ENCODE measurements at places on chromosomes 3 and 15. TPM values are rescaled to one million over a fixed set of nuclear protein-coding genes. Genes with fewer than 3 reads are reported as not detected.

Gene TMIE
- total RNA-seq = 0.23 TPM

Gene PGBD4
- total RNA-seq = 1.8 TPM

Gene ATP8B4
- 4.5 TPM for total RNA-seq

DNA sequence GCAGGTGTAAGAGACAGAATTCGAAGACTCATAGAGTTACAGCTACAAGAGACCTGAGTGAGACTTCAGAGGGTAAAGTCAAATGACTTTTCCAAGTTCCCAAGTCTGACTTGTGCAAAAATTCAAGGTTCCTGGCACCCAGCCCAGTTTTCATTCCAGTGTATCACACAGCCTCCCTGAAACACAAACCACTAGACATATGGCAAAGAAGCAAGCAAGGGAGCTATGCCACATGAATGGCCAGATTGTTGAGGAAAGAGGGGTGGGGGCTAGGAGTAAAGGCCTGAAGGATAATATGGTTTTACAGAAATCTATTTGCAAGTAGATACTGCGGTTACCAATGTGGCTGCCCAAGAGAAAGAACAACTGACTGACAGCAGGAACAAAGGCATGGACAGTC lies 301.2 kb downstream of the MECOM start:
- H3K27ac ChIP-seq = no peak overlapping the region
- no peak for DNase-seq
- H3K4me3 ChIP-seq = no peak overlapping the region

- no peak for DNase-seq
- H3K27ac ChIP-seq = no peak overlapping the region
- H3K4me1 ChIP-seq = peaks cover 7% of the 10 kb centered on the region
- no peak overlapping the region for H3K4me3 ChIP-seq
- no peaks in the 10 kb centered on the region for H3K36me3 ChIP-seq
These were observed 272.2 kb upstream of the NR2F2 start for GRCh38 chr15:96058103-96058851.

- no peak overlapping the region for H3K27ac ChIP-seq
- no peaks in the 10 kb centered on the region for H3K36me3 ChIP-seq
- H3K4me3 ChIP-seq = no peak overlapping the region
- H3K27me3 ChIP-seq = no peaks in the 10 kb centered on the region
- no peaks in the 10 kb centered on the region for H3K4me1 ChIP-seq
- DNase-seq = no peak
These were observed 24.0 kb upstream of the FRMD5 start for GRCh38 chr15:44219073-44219472.

DNA sequence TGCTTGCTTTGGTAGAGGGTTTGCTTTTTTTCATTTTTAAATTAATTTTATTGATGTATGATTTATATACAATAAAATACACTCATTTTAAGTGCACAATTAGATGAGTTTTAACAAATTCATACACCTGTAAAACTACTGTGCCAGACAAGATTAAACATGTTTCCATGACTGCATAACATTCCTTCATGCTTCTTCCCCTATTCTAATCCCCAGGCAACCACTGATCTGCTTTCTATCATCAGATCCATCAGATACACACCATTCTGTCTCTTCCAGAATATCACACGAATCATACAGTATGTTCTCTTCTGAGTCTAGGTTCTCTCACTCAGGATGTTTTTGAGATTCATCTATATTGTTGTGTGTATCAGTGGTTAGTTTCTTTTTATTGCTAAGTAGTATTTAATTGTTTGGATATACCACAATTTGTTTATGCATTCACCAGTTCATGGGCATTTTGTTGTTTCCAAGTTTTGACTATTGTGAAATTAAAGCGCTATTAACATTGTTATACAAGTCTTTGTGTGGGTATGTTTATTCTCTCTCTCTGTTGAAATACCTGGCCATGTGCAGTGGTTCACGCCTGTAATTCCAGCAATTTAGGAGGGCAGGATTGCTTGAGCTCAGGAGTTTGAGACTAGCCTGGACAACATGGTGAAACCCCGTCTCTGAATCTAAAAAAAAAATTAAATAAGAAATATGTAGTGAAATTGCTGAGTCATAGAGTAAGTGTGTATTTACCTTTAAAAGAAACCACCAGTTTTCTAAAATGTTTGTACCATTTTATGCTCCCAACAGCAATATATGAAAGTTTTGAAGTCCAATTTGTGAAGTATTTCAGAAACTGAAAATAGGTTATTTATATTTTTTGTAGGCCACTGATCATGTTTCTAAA lies 7.0 kb upstream of the TFG start:
- no peaks in the 10 kb centered on the region for H3K27me3 ChIP-seq
- no peaks in the 10 kb centered on the region for H3K36me3 ChIP-seq
- H3K27ac ChIP-seq = no peak overlapping the region
- H3K4me1 ChIP-seq = no peaks in the 10 kb centered on the region

Gene UROC1
- not detected for total RNA-seq

DNA sequence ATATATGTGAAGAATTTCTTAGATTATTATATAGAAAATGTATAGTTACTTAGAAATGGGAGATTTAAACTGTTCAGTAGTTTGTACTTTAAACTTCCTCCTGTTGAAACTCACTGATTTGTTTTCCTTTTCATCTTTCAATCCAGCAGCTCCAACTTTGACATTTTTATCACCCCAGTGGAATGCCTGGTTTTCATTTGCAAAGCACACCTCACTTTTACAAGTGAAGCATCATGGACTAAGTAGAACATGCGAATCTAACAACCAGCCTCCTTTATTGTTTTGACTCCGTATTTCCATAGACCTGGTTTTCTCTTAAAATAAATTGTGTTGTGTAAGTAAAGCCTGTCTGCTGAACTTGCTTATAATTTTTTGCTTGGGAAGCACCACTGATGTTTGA lies 97.8 kb upstream of the ROBO2 start:
- H3K27me3 ChIP-seq = no peaks in the 10 kb centered on the region
- DNase-seq = no peak
- no peaks in the 10 kb centered on the region for H3K36me3 ChIP-seq
- no peak overlapping the region for H3K4me3 ChIP-seq
- H3K4me1 ChIP-seq = no peaks in the 10 kb centered on the region

DNA sequence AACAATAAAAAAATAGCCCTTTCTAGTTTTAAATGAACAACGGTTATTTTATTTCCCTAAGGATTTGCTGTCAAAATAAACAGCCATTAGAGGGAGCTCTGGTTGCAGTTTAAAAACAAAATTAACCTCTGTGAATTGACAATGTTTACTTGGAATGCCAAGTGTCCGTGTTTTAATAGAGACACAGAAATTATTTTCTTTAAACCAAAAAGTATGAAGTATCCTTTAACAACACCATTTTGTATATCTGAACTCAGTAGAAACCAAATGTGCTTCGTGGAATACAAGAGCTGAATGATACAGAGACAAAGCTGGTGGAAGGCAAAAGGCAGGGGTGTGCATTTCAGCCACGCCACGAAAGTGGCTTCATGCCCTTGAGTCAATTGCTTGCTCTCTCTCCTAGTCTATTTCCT lies 74.4 kb downstream of the MOBP start:
- no peak overlapping the region for H3K4me3 ChIP-seq
- DNase-seq = peak; percentile 3
- no peaks in the 10 kb centered on the region for H3K27me3 ChIP-seq
- no peaks in the 10 kb centered on the region for H3K4me1 ChIP-seq
- H3K27ac ChIP-seq = no peak overlapping the region

- H3K4me1 ChIP-seq = peaks cover 41% of the 10 kb centered on the region
- no peak for DNase-seq
- peak overlapping the region; percentile 79 for H3K4me3 ChIP-seq
- peaks cover 20% of the 10 kb centered on the region for H3K36me3 ChIP-seq
- H3K27me3 ChIP-seq = no peaks in the 10 kb centered on the region
These were observed 778 bp downstream of the MTMR10 start for GRCh38 chr15:30990446-30991254.

GRCh38 chr3:70855149-70855548 lies 542.7 kb upstream of the MDFIC2 start:
- H3K4me1 ChIP-seq = no peaks in the 10 kb centered on the region
- H3K4me3 ChIP-seq = no peak overlapping the region
- H3K27ac ChIP-seq = no peak overlapping the region
- H3K36me3 ChIP-seq = no peaks in the 10 kb centered on the region
- no peaks in the 10 kb centered on the region for H3K27me3 ChIP-seq
- no peak for DNase-seq

GRCh38 chr3:166405465-166405864 lies 568.2 kb upstream of the BCHE start:
- H3K4me1 ChIP-seq = no peaks in the 10 kb centered on the region
- no peak overlapping the region for H3K27ac ChIP-seq
- no peaks in the 10 kb centered on the region for H3K27me3 ChIP-seq
- no peaks in the 10 kb centered on the region for H3K36me3 ChIP-seq

Gene MLH1
- 26.1 TPM for total RNA-seq

Gene HGD
- 2.4 TPM for total RNA-seq

Gene CCRL2
- total RNA-seq = 18.9 TPM

GRCh38 chr3:170751083-170751898 lies 118.7 kb downstream of the RPL22L1 start:
- no peak overlapping the region for H3K4me3 ChIP-seq
- no peaks in the 10 kb centered on the region for H3K4me1 ChIP-seq
- no peaks in the 10 kb centered on the region for H3K27me3 ChIP-seq
- no peaks in the 10 kb centered on the region for H3K36me3 ChIP-seq
- no peak for DNase-seq

Gene EPHA3
- 1.9 TPM for total RNA-seq
